ENCODE measurements at places on chromosomes 12 and 14. TPM values are rescaled to one million over a fixed set of nuclear protein-coding genes. Genes with fewer than 3 reads are reported as not detected.

Gene MSI1
- total RNA-seq: 0.50 TPM

Gene C12orf54
- total RNA-seq: not detected

Gene SERPINA5
- total RNA-seq: not detected

Gene ZNF384
- total RNA-seq: 66.0 TPM

Gene DPY19L2
- total RNA-seq: 1.3 TPM

Gene C12orf50
- total RNA-seq: not detected

Gene LMO3
- total RNA-seq: not detected

Gene FAIM2
- total RNA-seq: not detected

Gene BATF
- total RNA-seq: not detected

Gene KCNA1
- not detected for total RNA-seq

Gene GPR65
- not detected for total RNA-seq

Gene OR6S1
- not detected for total RNA-seq
